Calu3 (cell line): ENCODE measurements at places on chromosomes 5 and 9.
A peak's percentile ranks its signal among the peaks of the same experiment; 100 is the strongest.

- no peaks in the 10 kb centered on the region for H3K4me1 ChIP-seq
- H3K4me3 ChIP-seq, result no peak overlapping the region
- no peaks in the 10 kb centered on the region for H3K36me3 ChIP-seq
- no peak overlapping the region for H3K27ac ChIP-seq
- no peak for DNase-seq
- no peaks in the 10 kb centered on the region for H3K27me3 ChIP-seq
These were observed 281.4 kb downstream of the TUSC1 start for GRCh38 chr9:25396828-25397227.

DNA sequence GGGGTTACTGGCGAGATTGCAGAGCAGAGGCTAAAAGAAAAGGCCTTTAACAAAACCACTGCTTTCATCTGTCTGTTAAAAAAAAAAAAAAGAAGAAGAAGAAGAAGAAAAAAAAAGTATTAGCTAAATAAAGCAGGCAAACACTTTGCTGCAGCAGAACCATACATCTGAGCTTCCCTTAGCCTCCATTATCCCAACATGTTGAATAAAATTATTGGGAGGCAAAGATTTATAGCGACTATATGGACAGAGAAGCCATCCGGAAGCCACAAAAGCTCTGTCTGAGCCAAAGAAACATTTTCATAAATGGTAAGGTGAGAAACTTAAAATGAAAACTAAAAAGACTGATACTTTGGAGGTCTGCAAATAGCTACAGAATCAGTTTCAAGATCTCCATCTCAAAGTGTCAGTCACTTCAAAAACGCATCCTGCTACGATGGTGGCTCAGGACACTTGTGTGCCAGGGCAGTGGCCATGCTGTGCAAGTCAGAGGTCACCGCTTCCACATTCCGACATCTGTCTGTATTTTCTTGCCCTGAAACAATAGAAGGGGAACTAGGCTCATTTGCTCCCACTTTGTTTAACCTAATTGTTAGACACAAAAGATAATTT is 9.6 kb downstream of the EFNA5 start:
- peak overlapping the region; percentile 66 for H3K4me3 ChIP-seq
- no peak for DNase-seq
- peaks cover 55% of the 10 kb centered on the region for H3K4me1 ChIP-seq

DNA sequence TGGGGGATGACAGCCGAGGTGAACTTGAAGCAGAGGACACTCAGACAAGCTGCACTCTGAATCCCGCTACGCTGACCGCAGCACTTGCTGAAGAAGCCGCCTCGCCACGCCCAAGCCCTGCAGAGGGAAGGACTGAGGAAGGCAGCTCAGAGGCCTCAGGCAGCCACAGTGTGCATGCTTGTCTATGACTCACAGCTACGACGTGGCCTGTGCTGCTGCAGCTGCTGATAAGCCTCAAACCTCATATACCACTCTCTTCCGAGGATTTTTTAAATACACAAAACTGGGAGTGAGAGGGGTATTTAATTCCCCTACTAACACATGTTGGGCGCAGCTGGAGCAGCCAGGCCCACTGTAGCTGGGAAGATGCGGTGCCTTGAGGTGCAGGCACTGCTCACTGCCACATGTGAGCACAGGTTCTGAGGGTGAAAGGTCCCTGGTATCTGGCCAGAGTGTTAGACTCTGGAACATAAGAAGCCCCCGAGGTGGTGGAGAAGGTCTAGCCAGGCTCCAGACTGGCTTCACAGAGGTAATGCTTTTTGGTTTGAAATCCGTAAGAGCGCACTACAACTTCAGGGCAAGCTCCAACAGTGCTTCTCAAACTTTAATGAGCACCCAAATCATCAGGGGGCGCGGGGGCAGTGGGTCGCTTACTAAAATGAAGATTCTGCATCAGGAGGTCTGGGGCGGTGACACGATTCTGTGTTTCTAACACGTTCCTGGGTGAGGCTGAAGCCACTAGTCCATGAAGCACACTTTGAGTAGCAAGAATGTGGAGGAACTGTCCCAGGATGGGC is 196.8 kb downstream of the AUH start:
- no peaks in the 10 kb centered on the region for H3K27me3 ChIP-seq
- peak; percentile 71 for DNase-seq
- H3K27ac ChIP-seq, result no peak overlapping the region
- H3K4me3 ChIP-seq, result no peak overlapping the region

DNA sequence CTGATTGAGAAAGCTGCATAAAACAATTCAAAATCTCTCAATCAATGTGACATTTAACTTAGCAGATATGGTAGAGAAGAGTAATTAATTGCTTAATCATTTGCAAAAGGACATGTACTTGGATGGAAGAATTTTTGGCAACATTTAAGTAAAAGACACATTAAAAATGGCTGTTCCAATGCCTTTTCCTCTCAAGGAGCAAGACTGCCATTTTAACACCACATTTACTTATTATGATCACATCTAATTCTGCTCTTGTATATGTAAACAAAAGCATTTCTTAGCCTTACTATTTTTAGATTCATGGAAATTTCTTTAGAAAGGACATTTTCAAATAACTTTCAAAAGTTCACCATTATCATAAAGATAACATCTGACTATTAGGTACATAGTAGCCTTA is 360.0 kb downstream of the HINT1 start:
- DNase-seq, result no peak
- H3K4me3 ChIP-seq, result no peak overlapping the region
- H3K4me1 ChIP-seq, result no peaks in the 10 kb centered on the region
- no peaks in the 10 kb centered on the region for H3K27me3 ChIP-seq

- H3K4me1 ChIP-seq, result no peaks in the 10 kb centered on the region
- H3K27me3 ChIP-seq, result no peaks in the 10 kb centered on the region
- H3K27ac ChIP-seq, result no peak overlapping the region
These were observed 14.3 kb downstream of the CDK20 start for GRCh38 chr9:87959916-87960581.

DNA sequence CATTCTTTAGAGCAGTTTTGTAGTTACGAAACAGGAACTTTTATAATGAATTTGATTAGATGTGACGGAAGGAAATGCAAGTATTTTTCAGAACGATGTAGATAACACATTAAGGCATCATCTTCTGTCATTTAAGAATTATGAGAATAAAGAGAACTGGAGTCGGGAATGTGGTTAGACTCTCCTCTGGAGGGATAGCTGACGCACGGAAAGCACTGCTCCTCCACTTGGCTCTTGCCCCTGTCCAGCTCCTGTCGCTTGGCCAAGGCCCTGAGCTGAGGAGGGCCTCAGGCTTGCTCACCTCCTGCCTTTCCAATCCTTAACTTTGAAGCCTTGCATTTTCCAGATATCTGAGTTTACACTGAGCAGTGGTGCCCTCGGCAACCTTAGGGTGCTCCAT is 60.5 kb downstream of the MAP1B start:
- no peaks in the 10 kb centered on the region for H3K36me3 ChIP-seq
- peaks cover 8% of the 10 kb centered on the region for H3K4me1 ChIP-seq
- H3K27me3 ChIP-seq, result no peaks in the 10 kb centered on the region
- H3K27ac ChIP-seq, result no peak overlapping the region
- H3K4me3 ChIP-seq, result no peak overlapping the region

DNA sequence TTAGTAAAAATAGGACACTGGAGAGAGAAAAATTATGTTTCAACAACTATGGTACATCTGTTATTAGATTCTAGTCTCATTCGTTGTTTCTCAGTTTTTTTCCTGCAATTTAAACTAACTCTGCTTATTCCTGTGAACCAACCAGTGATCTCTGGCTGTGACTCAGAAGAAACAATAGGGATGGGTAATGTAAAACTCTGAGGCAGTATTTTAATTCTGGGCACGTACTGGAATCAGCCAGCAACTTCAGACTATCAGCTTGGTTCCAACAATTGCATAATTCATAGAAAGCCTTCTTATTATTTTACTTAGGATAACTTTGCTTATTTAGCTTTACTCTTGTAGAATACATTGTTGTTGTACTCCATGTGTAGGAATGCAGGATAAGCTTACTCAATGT is 28.8 kb downstream of the MLLT3 start:
- H3K4me1 ChIP-seq, result peaks cover 9% of the 10 kb centered on the region
- no peak overlapping the region for H3K4me3 ChIP-seq
- H3K27me3 ChIP-seq, result no peaks in the 10 kb centered on the region
- DNase-seq, result no peak
- H3K27ac ChIP-seq, result no peak overlapping the region

- no peak overlapping the region for H3K27ac ChIP-seq
- no peaks in the 10 kb centered on the region for H3K27me3 ChIP-seq
- H3K4me3 ChIP-seq, result no peak overlapping the region
- no peaks in the 10 kb centered on the region for H3K4me1 ChIP-seq
- no peak for DNase-seq
- no peaks in the 10 kb centered on the region for H3K36me3 ChIP-seq
These were observed 705.4 kb upstream of the RIOK2 start for GRCh38 chr5:97888439-97888838.

GRCh38 chr5:125103459-125103858 is 357.0 kb upstream of the ZNF608 start:
- DNase-seq, result no peak
- H3K27ac ChIP-seq, result no peak overlapping the region
- H3K4me1 ChIP-seq, result no peaks in the 10 kb centered on the region
- no peaks in the 10 kb centered on the region for H3K27me3 ChIP-seq

- H3K36me3 ChIP-seq, result no peaks in the 10 kb centered on the region
- H3K27ac ChIP-seq, result no peak overlapping the region
- peaks cover 46% of the 10 kb centered on the region for H3K27me3 ChIP-seq
- no peaks in the 10 kb centered on the region for H3K4me1 ChIP-seq
These were observed 4.0 kb upstream of the TERT start for GRCh38 chr5:1298723-1299510.
